H7 (cell line): ENCODE measurements at places on chromosomes 11 and 22.

GRCh38 chr11:107750313-107750712, 38.5 kb upstream of the SLN start:
- DNase-seq, result no peak

DNA sequence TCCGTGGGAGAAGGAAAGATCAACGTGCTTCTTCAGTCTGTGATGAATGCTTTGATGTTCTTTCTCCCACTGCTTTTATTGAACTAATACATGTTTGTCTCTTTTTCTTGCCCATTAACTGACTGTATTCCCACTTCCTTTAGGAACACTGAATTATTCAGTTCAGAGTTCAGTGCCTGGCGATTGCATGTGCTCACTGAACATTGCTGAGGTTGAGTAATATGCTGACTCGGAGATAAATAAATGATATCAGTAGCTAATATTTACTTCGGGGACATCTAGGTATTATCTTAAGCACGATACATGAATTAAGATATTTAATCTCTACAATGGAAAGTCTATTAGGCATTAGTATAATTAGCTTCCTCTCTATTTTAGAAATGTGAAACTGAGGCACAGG, 102.3 kb upstream of the OR5AK2 start:
- no peak for DNase-seq

- no peak for DNase-seq
Measured at GRCh38 chr11:46696212-46696558, 4.2 kb downstream of the ARHGAP1 start.

- DNase-seq, result no peak
Measured at GRCh38 chr11:90148900-90149299, 14.4 kb downstream of the NAALAD2 start.

DNA sequence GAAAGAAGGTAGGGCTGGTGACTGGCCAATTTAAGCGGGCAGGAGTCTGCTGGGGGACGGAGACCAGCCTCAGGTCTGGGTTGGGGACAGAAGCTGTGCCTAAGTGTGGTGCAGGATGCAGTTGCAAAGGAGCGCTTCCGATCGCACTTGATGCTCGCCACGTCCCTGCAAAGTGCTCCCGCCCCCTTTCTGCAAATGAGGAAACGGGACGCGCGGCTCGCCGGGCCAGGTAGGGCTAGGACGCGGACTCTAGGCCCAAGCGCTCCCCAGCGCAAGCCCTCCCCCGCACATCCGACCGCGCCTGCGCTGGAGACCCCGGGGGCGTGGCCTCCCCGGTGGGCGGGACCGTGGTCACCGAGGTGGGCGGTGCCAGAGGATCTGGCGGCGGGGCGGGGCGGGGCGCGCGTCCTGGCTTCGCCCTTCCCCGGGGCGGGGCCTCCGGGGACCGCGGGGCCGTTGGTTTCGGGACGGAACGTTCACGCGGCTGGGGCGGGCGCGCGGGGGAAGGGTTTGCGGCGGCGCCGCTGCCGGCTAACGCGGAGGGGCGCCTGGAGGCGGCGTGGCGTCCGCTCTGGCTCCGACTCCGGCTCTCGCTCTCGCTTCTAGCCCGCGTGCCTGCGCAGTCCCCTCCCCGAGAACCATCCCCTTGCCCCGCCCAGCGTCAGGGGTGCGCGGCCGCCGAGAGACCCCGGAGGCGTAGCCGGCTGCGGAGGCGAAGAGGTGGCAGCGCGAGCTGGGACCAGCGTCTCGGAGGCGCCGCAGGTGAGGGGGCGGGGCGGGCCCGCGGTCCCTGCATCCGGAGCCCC, at the start of gene FAM118A:
FAM118A (plus strand) TSS at position 513 of the 806 bp plus-strand sequence. CDS start 12,446 bp downstream, outside the sequence.
- peak; percentile 100 for DNase-seq

- peak; percentile 16 for DNase-seq
Measured at GRCh38 chr11:134539285-134539684, 127.2 kb upstream of the B3GAT1 start.

- no peak for DNase-seq
Measured at GRCh38 chr11:33894398-33894746, 2.5 kb upstream of the LMO2 start.

GRCh38 chr11:124460459-124460858, 15.0 kb upstream of the OR8B8 start:
- DNase-seq, result no peak

DNA sequence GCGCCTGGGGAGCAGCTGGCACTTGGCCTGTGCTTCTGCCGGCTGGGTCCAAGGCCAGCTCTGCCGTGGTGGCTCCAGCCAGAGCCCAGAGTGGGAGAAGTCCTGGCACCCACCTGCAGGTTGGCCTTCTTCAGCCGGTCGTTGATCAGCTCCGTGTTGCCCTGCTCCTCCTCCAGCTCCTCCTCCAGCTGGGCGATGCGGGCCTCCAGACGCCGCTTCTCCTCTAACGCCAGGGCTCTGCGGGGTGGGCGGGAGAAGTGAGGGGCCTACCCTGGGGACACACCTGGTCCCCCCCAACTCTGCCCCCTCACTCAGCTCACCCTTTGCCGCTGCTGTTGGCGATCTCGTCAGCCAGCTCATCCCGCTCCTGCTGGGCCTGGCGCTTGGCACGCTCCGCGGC, 32.6 kb downstream of the APOL1 start:
- DNase-seq, result peak; percentile 32

DNA sequence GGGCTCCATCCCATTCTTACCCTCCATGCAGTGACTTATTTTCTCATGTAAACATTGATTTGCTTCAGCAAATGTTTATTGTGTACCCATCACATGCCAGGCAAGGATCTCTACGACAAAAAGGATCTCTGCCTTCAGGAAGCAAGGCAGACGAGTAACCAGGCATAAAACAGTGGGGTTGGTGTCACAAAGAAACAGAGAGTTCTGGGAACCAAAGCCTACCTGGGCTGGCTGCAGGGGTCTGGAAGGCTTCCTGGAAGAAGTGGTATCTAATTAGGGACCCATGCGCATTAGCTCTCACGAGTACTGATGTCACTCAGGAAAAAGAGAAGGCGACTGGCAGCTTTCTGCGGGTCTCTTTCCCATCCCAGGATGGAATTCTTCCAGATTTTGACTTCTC, 44.5 kb downstream of the KIAA1671 start:
- peak; percentile 11 for DNase-seq

GRCh38 chr11:10348650-10349280, 43.9 kb downstream of the ADM start:
- no peak for DNase-seq
